ENCODE measurements at places on chromosomes 11 and 22.

DNA sequence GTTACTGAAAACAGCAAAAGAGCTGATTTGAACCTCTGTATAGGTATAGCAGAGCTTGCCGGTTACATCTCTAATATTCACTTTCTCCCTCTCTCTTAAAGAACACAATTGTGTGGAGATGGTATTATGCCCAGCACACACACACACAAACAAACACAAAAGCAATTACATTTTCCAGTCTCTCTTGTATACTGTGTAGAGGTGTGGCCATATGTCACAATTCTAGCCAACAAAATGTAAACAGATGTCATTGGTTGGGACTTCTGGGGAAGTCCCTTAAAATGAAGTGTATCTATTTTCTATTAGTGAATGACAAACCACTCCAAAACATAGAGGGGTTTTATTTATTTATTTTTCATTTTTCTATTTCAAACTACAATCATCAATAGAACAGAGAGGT lies 12.8 kb downstream of the KCTD14 start:
- DNase-seq: no peak

DNA sequence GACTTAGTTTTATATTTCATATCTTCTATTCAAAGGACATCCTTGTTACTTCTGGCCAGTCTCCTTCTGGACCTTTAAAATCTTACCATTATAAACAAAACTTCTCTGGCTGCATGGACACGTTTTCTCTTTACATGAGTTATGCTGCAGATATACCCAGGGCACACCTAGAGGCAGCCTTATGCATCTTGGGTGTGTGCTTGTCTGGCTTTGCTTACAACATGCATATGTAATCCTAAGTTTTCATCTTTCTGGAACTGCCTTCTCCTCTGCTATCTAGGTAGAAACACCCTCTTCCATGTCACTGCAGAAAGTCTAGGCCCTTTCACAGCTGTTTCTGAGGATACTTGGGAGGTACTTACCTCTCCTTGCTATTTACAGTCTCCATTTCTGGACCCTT lies 185.8 kb upstream of the RAG2 start:
- DNase-seq: no peak

DNA sequence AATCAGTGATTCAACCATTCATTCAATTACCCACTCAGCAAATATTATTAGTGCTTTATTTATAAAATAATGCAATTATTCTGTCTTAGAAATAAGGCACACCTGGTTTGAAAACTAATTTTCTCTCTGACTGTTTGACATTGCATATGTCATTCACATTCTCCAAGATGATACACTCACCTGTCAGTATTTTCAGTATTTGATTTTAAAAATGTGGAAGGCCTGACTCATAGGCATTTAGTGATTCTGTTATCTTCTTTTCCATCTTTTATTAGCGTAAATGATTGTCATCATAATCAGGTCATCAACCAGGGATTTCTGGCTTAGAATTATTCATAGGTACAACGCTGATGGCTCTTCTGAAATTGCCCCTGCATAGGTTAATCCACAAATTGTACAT lies 480.9 kb downstream of the CNTN5 start:
- DNase-seq: no peak

- DNase-seq: no peak
Observed at GRCh38 chr11:61004180-61004611, 32.7 kb downstream of the CD6 start.

GRCh38 chr11:61118004-61118403 lies 15.7 kb downstream of the CD5 start:
- no peak for DNase-seq

GRCh38 chr22:20962491-20962945 lies 4.5 kb upstream of the AIFM3 start:
- DNase-seq: no peak

DNA sequence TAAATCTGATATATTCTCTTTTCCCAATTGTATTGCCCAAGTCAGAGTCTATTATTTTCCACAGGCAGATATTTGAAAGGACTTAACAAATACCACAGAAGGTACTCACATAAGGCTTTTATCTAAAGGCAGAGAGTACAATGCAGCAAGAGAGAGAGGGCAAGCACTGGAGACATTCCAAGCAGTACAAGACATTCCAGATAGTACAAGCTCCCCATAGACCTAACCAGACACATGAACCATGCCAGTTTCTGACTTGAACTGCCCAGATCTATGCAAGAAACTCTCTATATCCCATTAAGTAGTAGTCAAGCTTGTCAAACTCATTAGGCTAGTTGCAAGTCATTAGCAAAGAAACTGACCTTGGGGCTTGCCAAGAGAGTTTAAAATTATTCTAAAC lies 11.2 kb upstream of the MS4A6E start:
- DNase-seq: no peak

DNA sequence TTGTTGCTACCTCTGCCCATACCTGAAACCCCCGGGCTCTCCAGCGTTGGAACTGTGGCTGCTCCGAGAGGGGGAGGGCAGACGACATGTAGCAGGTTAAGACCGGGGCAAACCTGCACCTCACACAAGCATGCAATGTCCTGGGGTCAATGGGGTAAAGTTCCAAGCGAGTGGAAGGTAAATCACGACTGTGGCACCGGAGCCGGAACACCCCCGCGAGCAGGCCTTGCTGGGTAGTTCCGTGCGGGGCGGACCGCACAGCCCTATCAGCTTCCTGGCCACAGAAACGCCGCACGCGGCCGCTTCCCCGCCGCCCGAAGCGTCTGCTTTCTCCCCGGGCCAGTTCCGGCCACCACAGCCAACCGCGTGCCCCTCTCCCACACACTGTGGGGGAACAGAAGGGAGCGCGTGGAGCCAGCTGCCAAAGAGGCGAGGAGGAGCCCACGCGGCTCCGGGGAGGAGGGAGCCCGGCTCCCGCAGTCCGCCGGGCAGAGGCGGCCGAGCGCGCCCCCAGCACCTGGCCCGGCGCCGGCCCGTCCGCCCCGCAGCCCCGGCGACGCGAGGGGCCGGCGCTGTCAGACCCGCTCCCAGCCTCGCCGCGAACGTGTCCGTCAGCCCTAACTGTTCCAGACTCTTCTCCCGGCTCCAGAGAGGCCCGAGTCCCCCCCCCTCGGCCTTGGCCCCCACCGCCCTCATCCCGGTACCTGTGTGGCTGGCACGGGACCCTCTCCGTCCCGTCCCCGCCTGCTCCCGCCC lies 1.6 kb downstream of the SPTBN2 start:
- no peak for DNase-seq

DNA sequence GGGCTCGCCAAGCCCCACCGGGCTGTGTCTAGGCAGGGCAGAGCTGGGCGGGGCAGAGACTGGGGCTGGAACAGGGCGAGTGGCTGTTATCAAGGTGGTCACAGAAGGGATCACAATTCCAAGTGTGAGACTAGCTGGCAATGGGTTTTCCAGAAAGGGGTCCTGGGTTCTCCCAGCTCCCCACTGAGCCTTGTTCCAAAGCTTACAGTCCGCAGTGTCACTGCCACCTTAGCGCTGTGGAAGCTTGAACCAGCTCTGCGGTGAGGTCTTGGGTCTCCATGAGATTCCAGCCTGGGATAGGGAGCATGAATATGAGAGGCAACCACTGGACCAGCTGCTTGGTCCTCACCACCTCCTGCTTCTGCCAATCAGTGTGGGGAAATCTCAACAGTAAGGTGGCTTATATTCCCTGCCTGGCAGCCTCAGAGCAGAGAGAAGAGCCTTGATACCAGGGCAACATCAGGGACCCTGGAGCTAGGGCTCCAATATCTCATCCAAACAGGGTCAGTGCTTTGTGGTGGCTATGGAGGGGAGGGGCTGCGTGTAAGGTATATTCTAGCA lies 831 bp downstream of the CD44 start:
- no peak for DNase-seq

DNA sequence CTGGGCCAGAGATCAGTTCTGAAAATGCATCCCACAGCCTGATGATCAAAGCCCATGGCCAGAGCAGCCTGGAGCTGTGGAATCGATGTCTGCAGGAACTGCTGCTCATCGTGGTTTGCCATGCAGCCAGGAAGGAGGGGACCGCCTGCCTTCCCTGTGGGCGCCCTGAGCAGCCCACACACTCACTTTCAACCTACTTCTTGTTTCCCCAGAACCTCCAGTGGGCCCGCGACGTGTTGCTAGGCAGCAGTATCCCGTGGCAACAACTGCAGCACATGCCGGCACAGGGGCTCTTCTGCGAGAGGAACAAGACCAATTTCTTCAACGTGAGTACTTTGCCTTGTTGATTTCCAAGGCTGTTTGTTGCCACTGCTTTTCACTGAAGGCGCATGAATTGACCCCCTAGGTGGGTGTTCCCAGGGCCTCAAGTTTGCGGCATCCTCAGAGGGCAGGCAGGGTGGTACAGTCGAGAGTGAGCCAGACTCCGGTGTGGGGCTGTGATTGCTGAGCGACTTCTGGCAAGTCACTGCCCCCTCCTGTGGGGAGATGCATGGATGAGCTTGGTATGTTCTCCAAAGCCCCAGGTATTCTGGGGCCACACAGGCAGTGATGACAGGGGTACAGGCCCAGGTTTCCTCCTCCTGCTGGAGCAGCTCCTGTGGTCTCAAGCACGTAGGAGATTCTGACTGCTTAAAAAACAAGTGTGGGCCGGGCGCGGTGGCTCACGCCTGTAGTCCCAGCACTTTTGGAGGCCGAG lies 47.0 kb upstream of the SUSD2 start:
- DNase-seq: no peak

- no peak for DNase-seq
Observed at GRCh38 chr11:82719361-82720105, 14.1 kb downstream of the FAM181B start.
